ENCODE measurements at places on chromosomes 1 and 21. TPM values are rescaled to one million over a fixed set of nuclear protein-coding genes. Genes with fewer than 3 reads are reported as not detected.

DNA sequence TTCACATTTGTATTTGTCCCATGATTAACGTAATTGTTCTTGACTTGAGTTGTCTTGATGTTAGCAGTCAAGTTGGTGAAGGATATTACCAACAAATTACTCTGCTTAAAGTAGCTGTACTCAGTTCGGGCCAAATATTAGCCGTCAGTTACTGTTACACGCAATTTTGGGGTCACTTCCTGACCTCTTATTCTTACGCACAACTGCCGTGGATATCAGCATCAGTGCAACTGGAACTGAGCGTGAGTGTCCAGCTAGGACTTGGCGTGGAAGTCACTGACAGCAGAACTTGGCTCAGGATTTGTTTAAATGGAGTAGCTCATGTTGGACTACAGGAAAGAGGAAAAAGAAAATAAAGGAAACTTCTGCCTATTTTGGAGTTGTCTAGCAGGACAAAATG, 56.4 kb downstream of the ADAMTS1 start:
- DNase-seq = peak; percentile 52

- no peak for DNase-seq
Observed at GRCh38 chr1:227774821-227775661, 39.8 kb downstream of the SNAP47 start.

- DNase-seq = peak; percentile 61
Observed at GRCh38 chr1:231866392-231867331, 240.1 kb downstream of the DISC1 start.

DNA sequence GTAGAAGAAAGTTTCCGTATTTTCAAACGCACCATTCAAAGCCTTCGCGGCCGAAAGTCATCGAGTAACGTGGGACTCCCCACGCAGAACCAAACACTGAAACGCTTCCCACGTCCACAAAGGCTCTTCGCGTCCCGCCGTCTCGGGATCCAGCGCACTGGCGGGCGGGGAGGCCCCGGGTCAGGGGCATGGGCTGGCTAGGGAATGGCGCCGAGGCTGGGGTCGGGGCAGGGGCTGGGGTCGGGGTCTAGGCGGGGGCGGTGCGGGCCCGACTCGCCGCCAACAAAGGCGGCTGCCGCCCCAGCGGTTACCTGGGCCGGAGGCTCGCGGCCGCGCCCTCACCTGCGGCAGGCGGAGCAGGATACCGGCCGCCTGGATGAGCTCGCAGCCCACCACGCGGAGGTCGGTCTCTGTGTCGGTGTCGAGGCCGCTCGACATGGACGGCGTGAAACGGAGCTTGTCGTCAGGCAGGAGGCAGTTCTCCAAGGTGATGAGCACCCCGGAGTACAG, 403 bp downstream of the CCNL2 start:
- DNase-seq = no peak

DNA sequence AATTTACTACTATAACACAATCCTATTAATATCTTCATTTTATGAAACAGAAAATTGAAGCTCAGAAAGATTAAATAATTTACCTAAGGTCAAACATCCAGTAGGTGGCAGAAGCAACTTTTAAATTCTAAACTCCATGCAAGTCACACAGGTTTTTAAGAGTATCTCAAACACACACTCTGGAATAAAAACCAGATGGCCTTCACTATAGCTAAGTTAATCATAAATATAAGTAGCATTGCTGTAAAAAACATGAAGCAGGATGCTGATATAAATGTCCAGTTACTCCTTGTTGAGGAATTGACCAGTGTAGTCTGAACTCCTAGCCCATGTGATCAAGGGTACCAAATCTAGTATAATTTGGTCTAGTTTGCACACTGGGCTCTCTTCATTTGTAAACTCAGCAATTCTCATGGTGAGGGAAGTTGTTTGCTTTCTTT, 9.4 kb upstream of the FMO3 start:
- no peak for DNase-seq

- DNase-seq = no peak
Observed at GRCh38 chr1:3364551-3364950, 89.9 kb upstream of the ARHGEF16 start.

GRCh38 chr1:29983321-29983720, 740.1 kb downstream of the MATN1 start:
- DNase-seq = no peak

- no peak for DNase-seq
Observed at GRCh38 chr1:234062166-234062565, 157.7 kb downstream of the SLC35F3 start.

GRCh38 chr1:238681021-238681420, 705.3 kb upstream of the CHRM3 start:
- DNase-seq = no peak

DNA sequence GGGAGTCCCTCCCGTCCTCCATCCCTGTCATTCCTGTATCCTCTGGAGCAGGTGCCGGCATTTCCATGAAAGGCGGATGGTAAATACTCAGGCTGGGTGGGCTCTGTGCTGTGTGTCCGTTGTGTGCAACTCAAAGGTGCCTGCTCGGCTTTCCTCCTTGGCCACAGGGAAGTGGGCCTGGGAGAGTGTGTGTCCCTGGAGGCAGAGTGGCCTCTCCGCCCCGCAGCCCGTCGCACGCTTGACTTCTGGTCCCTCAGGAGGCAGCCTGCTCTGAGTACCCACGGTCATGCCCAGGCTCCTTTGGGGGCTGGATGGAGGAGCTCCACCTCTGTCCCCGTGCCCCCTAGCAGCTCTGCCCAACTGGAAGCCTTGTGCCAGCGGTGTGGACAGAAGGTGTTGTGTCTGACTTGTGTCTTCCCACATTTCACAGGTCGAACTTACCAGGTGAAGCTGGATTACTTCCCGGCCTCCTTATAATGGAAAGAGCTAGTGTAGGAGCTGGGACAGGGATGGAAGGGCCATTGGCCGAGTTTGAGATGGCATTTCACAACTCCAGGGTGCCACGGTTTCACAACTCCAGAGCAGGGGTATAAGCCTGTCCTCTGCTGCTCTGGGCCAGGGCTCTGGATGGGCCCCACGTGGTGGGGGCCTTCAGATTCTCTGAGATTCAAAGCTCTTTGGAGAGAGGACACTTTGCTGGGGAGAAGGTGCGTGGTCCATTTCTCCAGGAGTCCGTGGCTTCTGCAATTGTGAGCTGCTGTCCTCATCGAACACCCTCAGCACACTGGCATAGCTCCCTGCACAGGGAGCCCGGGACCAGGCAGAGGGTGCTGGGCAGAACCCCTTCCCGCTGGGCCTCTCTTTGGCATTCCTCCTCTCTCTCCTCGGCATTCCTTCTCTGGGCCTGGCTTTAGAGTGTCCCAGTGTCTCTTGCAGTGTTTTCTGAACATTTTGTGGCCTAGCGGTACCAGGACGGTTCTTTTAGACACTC, 152.7 kb upstream of the COL6A1 start:
- DNase-seq = no peak

DNA sequence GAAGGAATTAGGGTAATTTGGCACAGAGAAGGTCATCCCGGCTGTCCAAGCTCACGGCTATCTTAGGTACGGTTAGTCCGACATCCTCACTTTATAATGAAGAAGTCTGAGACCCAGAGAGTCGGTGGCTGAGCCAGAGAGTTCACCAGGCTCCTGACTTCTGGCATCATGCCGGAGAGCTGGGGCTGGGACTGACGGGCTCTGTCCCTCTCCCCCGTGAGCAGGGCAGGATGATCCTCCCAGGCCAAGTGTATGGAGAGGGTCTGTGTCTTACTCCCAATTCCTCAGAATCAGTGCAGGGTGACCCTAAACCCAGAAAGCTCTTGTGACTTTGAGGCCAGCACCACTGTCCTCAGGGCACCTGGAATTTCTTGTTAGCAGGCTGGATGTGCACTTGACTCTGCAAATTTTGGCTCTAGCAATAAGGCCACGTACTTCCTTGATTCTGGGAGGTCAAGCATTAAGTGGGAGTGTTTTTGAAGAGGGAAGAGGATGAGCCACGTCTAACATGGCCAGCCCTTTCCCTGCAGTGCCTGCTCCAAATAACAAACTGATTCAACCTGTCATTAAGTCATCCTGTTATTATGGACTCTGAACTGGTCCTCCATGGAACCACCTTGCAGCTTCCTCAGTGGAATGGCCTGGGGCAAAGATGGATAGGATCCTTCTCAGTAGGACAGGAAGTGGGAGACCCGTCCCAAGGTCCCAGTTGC, 20.8 kb upstream of the BTG2 start:
- DNase-seq = no peak

- DNase-seq = no peak
Observed at GRCh38 chr1:98280049-98280448, 359.2 kb upstream of the DPYD start.

- peak; percentile 74 for DNase-seq
Observed at GRCh38 chr1:3471356-3472087, 17.1 kb downstream of the ARHGEF16 start.

DNA sequence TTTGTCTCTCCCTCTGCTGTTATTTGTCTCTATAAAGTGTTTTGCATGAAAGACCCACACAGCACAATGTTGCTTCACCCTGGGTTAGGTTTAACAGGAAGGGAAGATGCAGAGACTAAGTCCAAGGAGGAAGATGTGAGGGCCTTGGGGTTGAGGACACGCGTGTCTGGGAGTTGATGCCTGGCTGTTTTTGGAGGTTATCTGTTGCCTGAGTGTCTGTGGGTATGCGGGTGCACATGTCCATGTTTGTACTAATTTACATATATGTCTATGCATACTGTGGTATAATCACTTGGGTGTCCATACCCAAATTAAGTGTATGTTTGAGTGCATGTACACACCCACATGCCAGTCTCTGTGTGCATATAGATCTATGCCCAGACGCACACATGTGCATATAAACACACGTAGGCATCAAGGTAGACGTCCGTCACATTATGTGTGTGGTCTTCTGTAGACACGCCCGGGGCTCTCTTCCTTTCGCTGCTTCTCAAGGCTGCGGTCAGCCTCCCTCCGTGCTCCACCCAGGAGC, 962 bp upstream of the MAN1C1 start:
- no peak for DNase-seq

- DNase-seq = no peak
Observed at GRCh38 chr1:44846985-44847384, 3.9 kb upstream of the PTCH2 start.

- no peak for DNase-seq
Observed at GRCh38 chr1:52670604-52671003, 27.5 kb downstream of the COA7 start.

GRCh38 chr1:89396902-89397301, 33.0 kb downstream of the GBP6 start:
- no peak for DNase-seq

DNA sequence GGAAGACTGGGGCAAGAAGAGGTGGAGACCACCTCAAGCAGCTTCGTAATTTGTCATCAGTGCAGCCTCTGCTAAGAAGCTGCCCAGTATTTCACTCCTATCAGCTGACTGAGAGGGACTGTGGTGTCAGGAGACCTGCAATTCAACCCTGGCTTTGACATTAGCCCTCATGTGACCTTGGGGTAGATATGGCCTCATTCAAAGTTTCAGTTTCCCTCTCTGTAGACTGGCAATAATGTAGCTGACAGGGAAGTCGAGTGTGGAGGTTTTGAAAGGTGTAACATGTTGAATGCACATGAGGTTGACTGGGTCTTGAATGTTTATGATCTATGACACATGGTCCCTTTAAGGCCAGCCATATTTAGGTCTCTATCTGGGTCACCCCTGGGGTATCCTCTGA, 2.2 kb upstream of the SPRR4 start:
- no peak for DNase-seq

DNA sequence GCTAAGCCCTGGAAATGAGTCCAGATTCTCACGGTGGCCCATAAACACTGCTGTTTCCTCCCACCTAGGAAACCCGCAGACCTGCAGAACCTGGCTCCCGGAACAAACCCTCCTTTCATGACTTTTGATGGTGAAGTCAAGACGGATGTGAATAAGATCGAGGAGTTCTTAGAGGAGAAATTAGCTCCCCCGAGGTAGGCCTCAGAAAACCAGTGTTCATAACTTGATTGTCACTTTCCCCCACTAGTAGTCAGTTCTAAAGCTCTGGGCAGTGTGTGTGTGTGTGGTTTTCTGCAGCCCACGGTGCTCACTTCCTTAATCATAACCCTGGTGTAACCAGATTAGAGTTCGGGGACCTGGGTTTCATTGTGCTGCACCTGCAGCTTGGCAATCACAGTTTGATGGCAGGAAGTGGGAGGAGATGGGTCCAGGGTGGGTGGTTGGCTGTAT, 39.1 kb downstream of the CLIC6 start:
- DNase-seq = no peak

- DNase-seq = peak; percentile 37
Observed at GRCh38 chr1:58060559-58061170, 485.9 kb downstream of the OMA1 start.

- DNase-seq = no peak
Observed at GRCh38 chr1:189657715-189658114, 819.9 kb downstream of the BRINP3 start.

DNA sequence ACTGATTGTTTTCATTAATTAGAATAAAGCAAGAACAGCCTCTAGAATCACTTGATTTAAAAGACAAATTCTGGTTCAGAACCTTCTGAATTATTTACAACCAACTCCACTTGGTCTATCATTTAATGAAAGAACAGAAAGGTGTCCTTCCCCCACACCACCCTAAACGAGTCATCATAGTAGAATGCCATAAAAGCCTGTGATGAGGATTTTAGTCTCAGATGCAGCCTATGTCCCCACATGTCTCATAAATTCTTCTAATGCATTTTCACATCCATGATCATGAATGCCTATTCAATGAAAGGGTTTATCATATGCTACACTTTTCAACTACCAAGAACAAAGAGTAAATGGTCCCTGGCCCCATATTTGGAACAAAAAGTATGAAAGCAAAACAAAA, 508.1 kb downstream of the DPYD start:
- no peak for DNase-seq

- peak; percentile 31 for DNase-seq
Observed at GRCh38 chr1:155006601-155007101, 4.0 kb downstream of the ZBTB7B start.

DNA sequence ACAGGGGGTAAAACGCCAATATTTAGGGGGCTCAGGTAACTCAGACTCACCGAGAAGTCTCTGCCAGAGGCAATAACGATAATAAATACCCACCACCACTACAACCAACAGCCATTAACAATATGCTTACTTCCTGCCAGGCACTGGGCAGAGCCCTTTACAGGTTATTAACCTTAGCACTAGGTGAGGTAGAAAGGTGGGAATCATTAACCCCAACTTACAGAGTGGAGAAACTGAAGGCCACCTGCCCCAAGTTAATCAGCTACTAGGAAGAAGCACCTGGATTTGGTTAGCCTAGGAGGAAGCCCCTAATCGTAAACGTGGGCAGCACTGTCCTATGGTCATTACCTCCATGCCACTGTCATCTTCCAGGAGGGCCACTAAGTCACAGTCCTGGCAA, 110.0 kb downstream of the UBR4 start:
- DNase-seq = no peak

DNA sequence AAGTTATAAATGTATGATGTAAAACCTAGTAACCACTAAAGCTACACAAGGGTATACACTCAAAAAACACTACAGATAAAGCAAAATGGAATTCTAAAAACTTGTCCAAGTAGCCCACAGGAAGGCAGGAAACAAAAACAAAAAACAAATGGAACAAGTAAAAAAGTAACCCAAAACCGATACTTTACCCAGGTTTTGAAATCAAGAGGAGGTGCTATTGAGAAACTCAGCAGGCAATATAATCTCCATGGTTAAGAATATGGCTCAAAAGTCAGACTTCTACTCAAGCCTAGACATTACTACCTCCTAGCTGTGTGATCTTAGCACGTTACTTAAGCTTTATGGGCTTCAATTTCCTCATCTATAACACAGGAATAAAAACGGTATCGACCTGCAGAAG, 13.3 kb downstream of the RBBP5 start:
- no peak for DNase-seq

The PGBD5 gene
- total RNA-seq = 16.1 TPM

The TRIM63 gene
- total RNA-seq = 207 TPM

The OR6N1 gene
- not detected for total RNA-seq

The SMYD3 gene
- 8.2 TPM for total RNA-seq

The RNU1-1 gene
- total RNA-seq = 4,234 TPM

The RGSL1 gene
- total RNA-seq = not detected

The NEK2 gene
- total RNA-seq = 0.25 TPM

The ST6GALNAC3 gene
- 5.9 TPM for total RNA-seq

The TSSK3 gene
- total RNA-seq = 2.0 TPM
